ENCODE measurements at places on chromosomes 5 and 9.

GRCh38 chr5:52655163-52655562 lies 132.6 kb upstream of the ITGA1 start:
- H3K4me3 ChIP-seq, result no peak overlapping the region
- no peaks in the 10 kb centered on the region for H3K4me1 ChIP-seq
- no peak overlapping the region for H3K27ac ChIP-seq

- no peaks in the 10 kb centered on the region for H3K27me3 ChIP-seq
- DNase-seq, result peak; percentile 65
- peak overlapping the region; percentile 84 for H3K27ac ChIP-seq
- H3K36me3 ChIP-seq, result peaks cover 33% of the 10 kb centered on the region
- H3K4me3 ChIP-seq, result peak overlapping the region; percentile 76
- peaks cover 7% of the 10 kb centered on the region for H3K4me1 ChIP-seq
Measured at GRCh38 chr9:111661802-111662521, 557 bp downstream of the GNG10 start.

GRCh38 chr5:39146831-39147540 lies 72.4 kb downstream of the FYB1 start:
- no peak for DNase-seq
- no peak overlapping the region for H3K27ac ChIP-seq
- H3K27me3 ChIP-seq, result no peaks in the 10 kb centered on the region
- H3K4me3 ChIP-seq, result no peak overlapping the region
- H3K36me3 ChIP-seq, result no peaks in the 10 kb centered on the region

DNA sequence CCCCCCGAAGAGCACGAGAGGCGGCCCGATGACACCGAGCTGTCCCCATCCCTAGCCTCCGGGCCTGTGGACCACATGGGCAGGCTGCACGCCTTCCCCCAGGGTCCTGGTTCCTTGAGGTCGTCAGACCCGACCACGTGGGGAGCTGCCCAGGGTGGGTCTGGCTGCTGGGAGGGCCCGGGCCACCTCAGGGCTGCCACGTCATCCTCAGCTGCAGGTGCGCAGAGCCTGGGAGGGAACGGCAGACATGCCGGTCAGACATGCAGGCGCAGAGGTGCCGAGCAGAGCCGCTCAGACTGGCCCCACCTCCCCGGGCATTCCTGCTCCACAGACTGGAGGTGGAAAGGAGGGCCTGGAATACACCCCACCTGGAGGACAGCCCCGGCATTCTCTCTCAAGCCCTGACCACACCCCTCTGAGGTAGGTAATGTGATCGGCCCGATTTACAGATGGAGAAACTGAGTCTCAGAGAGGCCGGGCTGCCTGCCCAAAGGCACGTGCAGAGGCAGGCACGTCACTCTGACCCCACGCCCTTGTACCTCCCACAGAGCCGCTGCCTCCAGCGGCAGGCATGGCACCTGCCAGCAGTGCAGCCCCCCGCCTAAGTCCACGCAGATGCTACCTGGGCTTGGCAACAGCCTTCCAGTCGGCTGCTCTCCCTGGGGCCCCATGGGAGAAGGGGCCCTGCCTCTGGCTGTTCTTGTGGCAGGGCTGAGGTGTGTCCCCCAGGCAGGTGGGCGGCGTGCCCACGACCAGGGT lies 649 bp downstream of the CCDC187 start:
- peaks cover 14% of the 10 kb centered on the region for H3K27me3 ChIP-seq
- H3K36me3 ChIP-seq, result peaks cover 2% of the 10 kb centered on the region
- no peak overlapping the region for H3K4me3 ChIP-seq
- peaks cover 5% of the 10 kb centered on the region for H3K4me1 ChIP-seq
- no peak overlapping the region for H3K27ac ChIP-seq
- DNase-seq, result no peak

DNA sequence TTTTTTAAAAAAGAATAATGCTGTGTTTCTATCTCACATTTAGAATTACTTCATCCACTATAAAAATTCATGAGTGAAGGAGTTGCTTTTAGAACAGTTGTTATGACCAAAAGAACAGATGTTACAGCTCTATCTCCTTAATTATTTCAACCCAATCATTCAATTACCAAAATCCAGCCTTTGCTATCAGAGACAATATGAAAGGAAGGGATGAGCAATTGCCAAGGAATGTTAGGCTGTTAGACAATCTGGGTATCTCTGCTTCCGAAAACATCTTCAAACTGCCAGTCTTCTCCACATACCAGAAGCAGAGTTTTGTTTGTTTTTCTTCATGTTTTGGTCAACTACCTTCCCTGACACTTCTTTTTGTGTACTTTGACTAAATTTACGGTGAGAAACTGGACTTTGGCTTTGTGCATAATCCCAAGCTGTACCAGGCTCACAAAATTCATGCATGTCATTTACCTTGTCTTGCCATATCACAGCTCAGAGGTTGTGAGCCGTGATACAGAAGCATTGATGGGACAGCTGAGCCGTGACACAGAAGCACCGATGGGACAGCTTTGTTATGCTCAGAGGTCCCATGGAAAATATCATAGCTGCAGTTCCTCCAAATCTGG lies 405.5 kb downstream of the KIF4B start:
- H3K36me3 ChIP-seq, result no peaks in the 10 kb centered on the region
- no peak for DNase-seq
- H3K27me3 ChIP-seq, result no peaks in the 10 kb centered on the region
- no peak overlapping the region for H3K4me3 ChIP-seq
- H3K27ac ChIP-seq, result no peak overlapping the region

DNA sequence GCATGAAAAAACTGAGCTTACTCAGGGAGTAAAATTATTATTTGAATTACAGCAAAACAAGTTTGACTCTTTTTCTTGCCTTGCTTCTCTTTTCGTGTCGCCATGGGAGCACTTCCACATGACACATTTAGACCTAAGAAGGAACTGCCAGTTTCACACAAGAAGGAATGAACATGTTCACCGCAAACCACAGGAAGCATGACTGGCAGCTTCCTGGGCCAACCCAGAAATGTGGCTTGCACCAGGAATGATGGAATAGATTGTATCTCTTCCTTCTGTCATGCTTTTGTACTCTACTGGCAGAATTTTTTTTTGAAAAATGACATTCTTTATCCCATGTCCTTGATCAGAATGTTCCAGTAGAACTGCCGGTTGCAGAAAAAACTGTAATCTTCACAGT lies 32.9 kb upstream of the MAN2A1 start:
- H3K27ac ChIP-seq, result no peak overlapping the region
- no peak overlapping the region for H3K4me3 ChIP-seq
- peaks cover 2% of the 10 kb centered on the region for H3K4me1 ChIP-seq
